Epithelial cell of proximal tubule (primary cell): ENCODE measurements at places on chromosomes 6 and 20.
A peak's percentile ranks its signal among the peaks of the same experiment; 100 is the strongest.

DNA sequence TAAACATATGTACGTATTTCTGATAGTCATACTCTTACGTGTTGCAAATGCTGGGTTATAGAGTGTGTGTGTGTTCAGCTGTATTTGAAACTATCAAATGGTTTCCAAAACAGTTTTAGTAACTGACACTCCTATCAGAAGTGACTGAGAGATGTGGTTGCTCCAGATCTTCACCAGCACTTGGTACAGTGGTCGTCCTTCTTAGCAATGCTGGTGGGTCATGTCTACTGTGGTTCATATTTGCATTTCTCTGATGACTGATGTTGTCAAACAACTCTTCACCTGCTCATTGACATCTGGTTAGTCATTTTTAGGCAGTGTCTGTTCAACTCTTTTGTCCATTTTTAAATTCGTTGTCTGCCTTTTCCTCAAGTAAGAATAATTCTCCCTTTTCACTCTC lies 259.3 kb downstream of the KIF16B start:
- DNase-seq = no peak

- DNase-seq = no peak
Measured at GRCh38 chr6:30093951-30094661, 18.5 kb upstream of the RNF39 start.

GRCh38 chr6:170098428-170099170 lies 192.3 kb downstream of the DLL1 start:
- DNase-seq = no peak

- DNase-seq = no peak
Measured at GRCh38 chr6:36296240-36296639, 26.4 kb downstream of the PNPLA1 start.

- DNase-seq = no peak
Measured at GRCh38 chr6:43243664-43244321, 512 bp downstream of the TTBK1 start.

DNA sequence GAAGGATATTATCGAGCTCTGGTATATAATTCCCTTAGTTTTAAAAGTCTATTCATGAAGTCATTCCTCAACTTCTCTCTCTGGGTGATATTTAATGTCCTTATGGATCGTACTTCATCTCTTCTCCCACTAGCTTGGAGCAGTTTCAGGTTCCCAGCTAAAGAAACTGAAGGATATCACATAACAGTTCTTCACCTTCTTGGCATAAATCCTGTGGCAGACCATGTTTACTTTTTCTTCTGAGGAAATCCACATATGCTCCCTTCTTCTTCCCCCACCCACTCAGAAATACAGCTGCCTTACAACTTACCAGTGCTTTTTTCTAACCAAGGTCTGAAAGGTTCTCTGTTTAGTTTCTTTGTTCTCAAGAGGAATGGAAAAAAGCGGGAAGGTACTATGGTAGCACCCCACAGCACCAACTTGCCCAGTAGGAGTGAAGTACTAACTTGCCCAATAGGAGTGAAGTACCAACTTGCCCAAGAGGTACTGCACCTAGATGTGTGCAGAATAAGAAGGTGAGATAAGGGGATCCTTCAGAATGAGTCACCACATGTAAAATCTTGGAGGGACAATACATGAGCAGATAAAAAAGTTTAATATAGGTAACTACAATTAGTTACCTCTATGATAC lies 53.1 kb downstream of the TSPYL4 start:
- no peak for DNase-seq

GRCh38 chr20:10920396-10920795 lies 246.6 kb upstream of the JAG1 start:
- no peak for DNase-seq

GRCh38 chr20:44405257-44405656 lies 49.8 kb downstream of the HNF4A start:
- DNase-seq = no peak

DNA sequence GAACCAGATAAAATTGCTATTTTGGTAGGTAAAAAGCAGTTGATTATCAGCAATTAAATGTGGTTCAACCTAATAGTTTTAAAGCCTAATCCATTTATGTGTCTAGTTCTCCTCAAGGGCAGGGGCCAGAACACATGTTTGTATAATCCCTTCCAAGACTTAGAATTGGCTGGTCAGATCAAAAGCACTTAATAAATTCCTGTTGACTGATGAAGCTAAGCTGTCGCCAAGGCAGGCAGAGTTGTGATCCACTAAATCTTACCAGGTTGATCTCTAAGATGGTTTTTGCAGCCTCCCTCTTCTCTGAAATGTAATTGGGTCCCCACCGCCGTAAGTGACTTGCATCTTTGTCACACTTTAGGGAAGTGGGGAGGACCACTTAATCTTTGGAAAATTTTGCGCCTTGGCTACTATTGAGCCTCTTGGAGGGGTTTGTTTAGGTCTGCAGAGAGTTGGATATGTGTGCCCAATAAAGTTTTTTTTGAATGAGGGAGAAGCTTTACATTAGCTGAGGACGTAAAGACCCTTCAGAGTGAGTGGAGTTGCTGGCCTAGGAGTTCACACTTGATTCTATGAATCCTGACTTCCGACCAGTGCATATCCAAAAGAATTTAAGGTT lies 65.9 kb downstream of the PHF20 start:
- no peak for DNase-seq

GRCh38 chr6:34908194-34908593 lies 19.1 kb downstream of the ANKS1A start:
- DNase-seq = no peak

- no peak for DNase-seq
Measured at GRCh38 chr6:78830805-78831204, 36.5 kb upstream of the IRAK1BP1 start.

GRCh38 chr20:24339210-24339641 lies 130.2 kb upstream of the SYNDIG1 start:
- DNase-seq = no peak

- DNase-seq = no peak
Measured at GRCh38 chr6:105952772-105953690, 133.1 kb upstream of the PRDM1 start.

- no peak for DNase-seq
Measured at GRCh38 chr6:109447087-109447486, 6.6 kb downstream of the SMPD2 start.

GRCh38 chr6:38542031-38542430 lies 97.7 kb downstream of the BTBD9 start:
- DNase-seq = peak; percentile 42

DNA sequence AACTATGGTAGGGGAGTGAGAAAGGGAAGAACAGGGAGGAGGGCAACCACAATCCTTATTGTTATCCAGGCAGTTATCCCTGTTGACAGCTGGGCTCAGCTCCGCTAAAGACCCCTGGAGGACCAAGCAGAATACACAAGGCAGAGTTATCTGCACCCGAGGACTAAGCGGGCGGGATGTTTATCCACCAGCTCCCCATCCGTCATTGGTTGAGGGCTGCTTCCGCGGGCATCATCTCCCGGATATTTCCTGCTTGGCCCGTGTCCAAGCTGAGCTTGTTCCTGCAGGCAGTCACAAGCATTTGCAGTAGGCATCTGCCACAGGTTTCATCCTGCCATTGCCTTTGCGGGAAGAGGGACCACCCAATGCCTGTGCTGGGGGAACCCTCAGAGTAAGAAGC lies 102.1 kb downstream of the DLGAP4 start:
- DNase-seq = no peak

- no peak for DNase-seq
Measured at GRCh38 chr6:156683821-156684220, 93.4 kb upstream of the ARID1B start.

GRCh38 chr20:49765846-49766541 lies 46.6 kb upstream of the SLC9A8 start:
- no peak for DNase-seq

DNA sequence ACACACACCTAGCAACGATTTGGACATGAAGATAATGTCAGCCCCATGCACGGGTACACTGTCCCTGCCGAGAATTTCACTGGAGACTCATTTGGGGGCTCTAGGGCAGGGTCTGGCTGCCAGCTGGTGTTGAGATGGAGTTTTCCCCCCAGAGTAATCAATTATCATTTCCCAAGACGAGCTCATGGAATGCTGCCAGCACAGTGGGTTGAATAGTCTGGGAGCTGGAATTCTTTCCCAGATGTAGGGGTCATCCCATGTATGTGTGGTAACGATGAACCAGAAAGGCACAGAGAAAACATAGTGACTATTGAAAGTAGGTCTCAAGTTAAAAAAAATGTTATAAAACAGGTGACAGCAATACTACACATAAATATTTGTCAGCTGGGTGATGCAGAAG lies 579.9 kb downstream of the MAFB start:
- DNase-seq = no peak

DNA sequence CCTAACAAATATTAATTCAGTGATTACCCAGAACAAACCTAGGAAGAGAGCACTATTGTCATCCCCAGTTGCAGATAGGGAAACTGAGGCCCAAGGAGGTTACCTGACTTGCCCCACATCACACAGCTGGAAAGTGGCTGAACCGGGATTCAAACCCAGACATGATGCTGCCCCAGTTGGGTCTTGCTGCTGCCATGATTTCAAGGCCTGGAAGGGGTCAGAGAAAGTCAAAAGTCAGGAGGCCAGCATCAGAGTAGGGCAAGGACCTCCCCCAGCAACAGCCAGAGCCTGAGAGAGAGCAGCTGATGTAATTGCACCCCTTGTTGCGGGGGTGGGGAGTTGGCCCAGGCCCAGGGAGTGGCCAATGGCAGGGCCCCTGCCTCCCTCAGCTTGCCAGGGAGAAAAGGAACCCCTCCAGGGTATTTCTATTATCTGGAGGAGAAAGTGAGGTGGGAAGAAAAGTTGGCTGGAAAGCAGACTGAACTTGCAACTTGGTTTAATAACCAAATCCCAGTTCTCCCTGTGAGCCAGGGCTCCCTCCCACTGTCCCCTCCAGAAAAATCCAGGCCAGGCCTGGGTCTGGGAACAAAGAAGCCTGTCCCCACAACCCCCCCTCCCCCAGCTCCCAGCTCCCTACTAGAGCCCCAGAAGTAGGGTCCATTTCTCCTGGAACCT lies 83.6 kb downstream of the MRPL14 start:
- DNase-seq = no peak

- no peak for DNase-seq
Measured at GRCh38 chr6:12899046-12899833, 182.7 kb downstream of the PHACTR1 start.
